Endothelial cell of umbilical vein (primary cell): ENCODE measurements at places on chromosomes 7 and 10.
A peak's percentile ranks its signal among the peaks of the same experiment; 100 is the strongest.

DNA sequence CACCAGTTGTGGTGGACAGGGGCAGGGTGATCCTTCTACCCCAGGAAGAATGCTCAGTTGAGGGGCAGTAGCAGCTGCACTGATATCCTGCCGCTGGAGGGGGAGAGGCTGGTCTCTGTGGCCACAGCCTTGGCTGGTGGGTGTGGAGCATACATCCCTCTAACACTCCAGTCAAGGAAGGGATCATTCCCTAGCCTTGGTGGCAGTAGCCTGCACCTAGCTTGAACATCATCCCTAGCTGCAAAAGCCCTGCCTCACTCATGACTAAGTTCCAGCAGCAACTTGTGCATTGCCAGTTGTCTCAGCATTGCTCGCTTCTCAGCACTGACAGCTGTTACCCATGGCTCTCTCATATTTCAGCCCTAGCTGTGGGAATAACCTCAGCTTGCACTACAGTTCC lies 688.9 kb upstream of the POT1 start:
- DNase-seq = no peak

GRCh38 chr10:131090761-131091661 lies 220.5 kb downstream of the TCERG1L start:
- no peak for DNase-seq

DNA sequence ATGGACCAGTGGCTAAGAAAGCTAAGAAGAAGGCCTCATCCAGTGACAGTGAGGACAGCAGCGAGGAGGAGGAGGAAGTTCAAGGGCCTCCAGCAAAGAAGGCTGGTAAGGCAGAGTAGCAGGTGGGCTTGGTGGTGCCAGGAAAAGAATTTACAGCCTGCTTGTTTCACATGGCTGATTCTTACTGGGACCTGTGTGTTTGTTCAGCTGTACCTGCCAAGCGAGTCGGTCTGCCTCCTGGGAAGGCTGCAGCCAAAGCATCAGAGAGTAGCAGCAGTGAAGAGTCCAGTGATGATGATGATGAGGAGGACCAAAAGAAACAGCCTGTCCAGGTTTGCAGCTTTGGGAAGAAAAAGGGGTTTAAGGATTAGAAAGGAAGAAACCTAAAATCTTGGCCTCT lies 5.0 kb downstream of the NOLC1 start:
- no peak for DNase-seq

- DNase-seq = no peak
These were observed 85.4 kb upstream of the PHYHIPL start for GRCh38 chr10:59090817-59091622.

DNA sequence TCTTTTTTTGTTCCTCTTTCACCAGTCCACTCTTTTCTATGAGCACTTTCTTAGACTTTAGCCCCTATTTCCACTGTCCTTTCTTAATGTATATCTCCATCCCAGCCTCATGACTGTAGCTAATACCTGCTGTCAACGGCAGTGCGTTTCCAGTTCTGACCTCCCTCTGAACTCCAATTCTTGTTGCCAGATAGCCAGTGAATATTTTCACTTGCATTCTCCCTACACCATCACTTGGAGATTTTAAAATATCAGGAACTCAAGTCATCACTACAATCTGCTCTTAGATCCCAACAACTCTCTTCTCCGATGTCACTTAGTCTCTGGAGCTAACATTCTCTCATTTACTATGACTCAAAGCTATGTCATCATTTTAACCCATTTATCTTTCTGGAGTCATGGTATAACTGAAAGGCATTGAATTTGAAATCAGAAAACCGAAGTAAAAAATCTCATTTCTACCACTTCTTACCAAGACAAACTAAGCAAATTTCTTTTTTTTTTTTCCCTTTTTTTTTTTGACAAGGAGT lies 5.1 kb upstream of the SLC16A12 start:
- DNase-seq = no peak

- DNase-seq = no peak
These were observed 8.5 kb downstream of the CNOT4 start for GRCh38 chr7:135501402-135501801.

DNA sequence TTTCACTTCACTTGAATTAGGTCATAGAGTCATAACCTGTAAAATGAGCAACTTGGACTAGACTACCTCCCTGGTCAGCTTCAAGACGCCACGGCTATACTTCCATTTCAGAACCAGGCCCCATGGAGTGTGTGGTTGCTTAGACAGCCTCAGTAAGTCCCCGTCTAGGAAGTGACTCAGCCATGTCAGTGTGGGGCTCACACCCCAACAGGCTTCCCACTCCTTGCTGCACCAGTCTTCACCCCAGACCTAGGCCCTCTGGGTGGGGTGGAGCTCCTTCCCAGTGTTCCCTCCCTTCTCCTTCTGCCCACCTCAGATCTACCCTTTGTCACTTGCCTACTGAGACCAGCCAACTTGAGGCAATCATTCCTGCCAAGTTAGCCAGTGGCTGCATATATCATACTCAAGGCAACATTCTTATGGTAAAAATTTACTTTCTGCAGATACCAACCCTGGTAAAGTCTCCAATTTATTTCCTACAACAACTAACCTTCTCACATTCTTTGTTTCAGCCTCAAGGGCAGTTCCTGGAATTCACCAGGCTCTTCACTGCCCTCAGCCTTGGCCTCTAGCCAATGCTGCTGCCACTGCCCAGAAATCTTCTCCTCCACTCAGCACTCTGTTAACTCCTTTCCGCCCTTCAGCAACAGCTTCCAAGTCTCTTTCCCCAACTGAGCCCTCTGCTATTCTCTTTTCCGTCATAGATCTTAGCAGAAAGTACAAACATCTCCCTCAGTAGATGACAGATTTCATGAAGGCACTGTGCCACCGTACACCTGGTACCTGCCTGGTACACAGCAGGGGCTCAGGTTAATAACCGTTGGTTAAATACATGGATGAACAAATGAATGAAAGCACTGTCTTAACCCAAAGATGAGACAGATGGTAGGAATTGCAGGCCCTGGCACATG lies 31.3 kb upstream of the ZNRF2 start:
- DNase-seq = peak; percentile 47

DNA sequence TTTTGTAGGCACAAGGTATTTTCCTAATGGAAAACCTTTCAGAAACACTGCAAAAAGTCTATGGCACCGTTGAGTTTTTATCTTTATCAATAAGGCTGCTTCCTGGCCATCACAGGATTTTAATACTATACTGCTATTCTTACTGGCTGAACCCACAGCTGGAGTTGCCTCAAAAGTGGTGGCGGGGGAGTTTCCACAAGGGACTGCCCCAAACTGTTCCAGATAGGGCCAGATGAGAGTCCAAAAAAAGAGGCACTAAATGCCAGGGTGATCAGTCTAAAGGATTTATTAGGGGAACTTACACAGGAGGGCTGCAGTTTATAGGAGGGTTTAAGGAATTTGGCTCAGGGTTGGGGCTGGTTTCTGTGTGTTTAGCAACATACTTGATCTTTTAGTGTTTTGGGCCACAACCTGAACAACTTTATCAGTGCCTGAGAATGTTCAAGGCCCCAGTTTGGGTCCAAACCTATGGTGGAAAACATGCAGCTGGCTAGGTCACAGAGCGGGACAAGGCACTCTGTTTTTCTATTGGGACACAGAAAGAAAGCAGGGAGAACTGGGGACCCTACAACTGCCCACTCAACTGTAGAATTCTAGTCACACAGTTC lies 41.4 kb downstream of the STAM start:
- no peak for DNase-seq

DNA sequence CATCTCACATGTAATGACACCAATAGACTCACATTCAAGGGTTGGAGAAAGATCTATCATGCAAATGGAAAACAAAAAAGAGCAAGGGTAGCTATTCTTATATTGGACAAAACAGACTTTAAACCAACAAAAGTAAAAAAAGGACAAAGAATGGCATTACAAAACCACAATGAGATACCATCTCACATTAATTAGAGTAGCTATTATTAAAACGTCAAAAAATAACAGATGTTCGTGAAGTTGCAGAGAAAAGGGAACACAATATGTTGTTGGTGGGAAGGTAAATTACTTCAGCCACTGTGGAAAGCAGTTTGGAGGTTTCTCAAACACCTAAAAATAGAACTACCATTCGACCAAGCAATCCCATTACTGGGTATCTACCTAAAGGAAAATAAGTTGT lies 197.0 kb downstream of the SNX13 start:
- no peak for DNase-seq

- DNase-seq = no peak
These were observed 42.8 kb downstream of the GLI3 start for GRCh38 chr7:42194238-42194637.

GRCh38 chr10:14543904-14544210 lies 213.1 kb upstream of the FRMD4A start:
- no peak for DNase-seq

- DNase-seq = no peak
These were observed 45.9 kb upstream of the GNAI1 start for GRCh38 chr7:80088705-80089104.

GRCh38 chr7:155965010-155965409 lies 152.7 kb upstream of the SHH start:
- no peak for DNase-seq

GRCh38 chr7:87435546-87435945 lies 39.9 kb downstream of the ABCB4 start:
- DNase-seq = no peak

DNA sequence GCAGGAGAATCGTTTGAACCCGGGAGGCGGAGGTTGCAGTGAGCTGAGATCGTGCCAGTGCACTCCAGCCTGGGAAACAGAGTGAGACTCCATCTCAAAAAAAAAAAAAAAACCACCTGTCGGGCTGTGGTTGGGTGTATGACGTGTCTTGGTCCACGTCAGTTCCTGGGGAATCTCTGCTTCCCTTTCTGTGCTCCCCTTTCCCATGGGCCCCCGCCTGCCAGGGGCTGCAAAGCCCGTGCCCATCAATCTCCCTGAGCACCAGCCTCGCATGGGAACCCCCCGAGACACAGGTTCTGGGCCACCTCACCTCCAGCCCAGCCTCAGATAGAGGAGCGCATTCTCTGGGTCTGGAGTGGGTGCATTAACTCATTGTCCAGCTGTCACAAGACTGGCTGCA lies 2.3 kb upstream of the SH2B2 start:
- no peak for DNase-seq

DNA sequence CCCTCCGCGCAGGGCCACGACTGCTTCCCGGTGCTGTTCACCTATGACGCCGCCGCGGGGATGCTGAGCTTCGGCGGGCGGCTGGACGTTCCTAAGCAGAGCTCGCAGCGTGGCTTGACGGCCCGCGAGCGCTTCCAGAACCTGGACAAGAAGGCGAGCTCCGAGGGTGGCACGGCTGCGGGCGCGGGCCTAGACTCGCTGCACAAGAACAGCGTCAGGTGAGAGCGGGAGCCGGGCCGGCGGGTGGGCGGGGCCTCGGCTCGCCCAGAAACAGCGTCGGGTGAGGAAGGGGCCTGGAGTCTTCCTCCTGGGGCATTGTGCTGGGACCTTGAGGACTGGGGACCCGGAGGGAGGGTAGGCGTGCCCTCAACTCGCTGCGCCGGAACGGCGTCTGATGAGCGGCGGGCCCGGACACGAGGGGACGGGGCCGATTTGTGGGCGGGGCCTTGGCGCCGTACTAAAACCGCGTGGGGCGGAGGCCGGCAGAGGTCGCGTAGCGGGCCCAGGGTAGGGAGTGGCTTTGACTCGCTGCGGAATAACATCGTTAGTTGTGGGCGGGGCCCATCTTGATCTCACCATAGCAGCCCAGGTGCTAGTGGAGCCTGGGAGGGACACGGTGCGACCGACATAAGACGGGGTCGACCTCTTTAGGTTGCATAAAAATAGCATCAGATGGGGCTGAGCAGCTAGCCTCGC lies 15.6 kb downstream of the PDAP1 start:
- peak; percentile 50 for DNase-seq

GRCh38 chr7:47179812-47180515 lies 401.9 kb downstream of the TNS3 start:
- peak; percentile 51 for DNase-seq

DNA sequence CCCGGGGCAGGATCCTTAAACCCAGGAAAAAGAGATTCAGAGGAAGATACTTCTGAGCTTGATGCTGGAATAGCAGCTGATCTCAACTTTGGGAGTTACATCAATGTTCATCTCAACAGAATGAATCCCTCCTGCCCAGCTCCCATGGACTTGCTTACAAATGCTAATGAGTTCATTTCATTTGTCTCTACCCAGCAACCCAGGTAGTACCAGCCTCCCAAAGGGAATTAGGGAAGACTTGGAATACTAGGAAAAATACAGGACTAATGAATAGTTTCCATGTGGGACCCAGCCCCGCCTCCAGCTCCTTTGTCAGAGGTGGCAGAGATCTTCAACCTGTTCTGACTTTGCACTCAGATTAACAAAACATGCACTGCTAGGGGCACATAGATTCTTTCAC lies 22.1 kb upstream of the TCF7L2 start:
- no peak for DNase-seq

DNA sequence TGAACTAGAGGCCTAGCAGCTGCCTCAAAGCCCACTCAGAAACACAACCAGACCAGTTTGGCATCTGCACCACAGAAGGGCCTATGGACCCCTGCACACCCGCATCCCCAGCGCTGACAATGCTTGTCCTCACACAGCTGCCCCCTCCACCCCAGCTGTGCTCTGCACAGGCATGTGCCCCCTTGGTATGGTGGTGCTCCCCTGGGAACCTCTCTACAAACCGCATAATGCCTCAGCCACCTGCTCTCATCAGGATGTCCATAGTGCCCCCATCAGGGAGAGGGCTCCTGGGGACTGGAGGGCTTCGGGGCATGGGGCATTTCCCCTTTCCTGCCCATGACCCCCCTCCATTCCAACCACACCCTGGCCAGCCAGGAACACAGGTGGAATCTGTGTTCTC lies 347.5 kb downstream of the GRID1 start:
- no peak for DNase-seq

DNA sequence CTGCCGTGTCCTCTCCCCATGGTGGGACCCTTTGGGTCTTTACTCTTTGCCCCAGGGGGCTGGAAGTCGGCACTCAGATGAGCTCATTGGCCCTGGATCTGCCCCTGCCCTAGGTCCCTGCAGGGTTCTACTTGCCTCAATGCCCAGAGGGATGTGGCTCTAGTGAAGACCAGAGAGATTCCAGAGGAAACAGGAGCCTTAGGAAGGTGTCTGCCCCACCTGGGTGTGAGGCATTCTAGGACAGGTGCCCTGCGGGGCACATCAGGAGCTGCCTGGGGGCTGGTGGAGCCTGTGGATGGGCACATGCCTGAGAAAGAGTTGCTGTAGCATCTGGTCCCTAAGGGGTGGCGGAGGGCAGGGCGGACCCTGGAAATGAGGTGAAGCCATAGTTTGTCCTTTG lies 128.6 kb downstream of the ADCY1 start:
- no peak for DNase-seq

- no peak for DNase-seq
These were observed 31.9 kb downstream of the DLD start for GRCh38 chr7:107922886-107923285.

GRCh38 chr7:23594879-23595604 lies 2.1 kb upstream of the CCDC126 start:
- DNase-seq = no peak

GRCh38 chr7:87344446-87344845 lies 1.0 kb upstream of the CROT start:
- DNase-seq = peak; percentile 51

- DNase-seq = no peak
These were observed 57.4 kb downstream of the CDK6 start for GRCh38 chr7:92778972-92779371.

- DNase-seq = no peak
These were observed 26.2 kb downstream of the ADAM22 start for GRCh38 chr7:87960239-87960638.

GRCh38 chr7:116307253-116307652 lies 96.9 kb downstream of the TES start:
- no peak for DNase-seq
